ENCODE measurements at places on chromosomes 7 and 10.
A peak's percentile ranks its signal among the peaks of the same experiment; 100 is the strongest.

DNA sequence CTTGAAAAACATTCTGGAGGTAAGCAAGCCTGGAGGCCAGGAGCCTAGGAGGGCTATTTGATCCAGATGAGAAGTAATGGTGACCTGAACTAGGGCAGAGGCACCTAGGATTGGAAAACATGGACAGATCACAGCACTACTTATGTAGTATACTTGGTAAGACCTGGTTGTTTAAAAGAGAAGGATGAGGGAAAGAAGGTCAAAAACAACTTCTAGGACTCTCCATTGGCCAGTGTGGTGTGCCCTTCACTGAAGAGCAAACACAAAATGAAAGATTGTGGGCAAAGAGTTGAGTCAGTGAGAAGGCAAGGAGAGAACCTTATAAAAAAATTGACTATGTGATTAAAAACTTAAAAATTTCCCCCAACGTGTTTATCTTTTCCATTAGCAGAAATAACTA is 14.3 kb downstream of the ANKRD1 start:
- DNase-seq: no peak

- no peak for DNase-seq
Observed at GRCh38 chr7:33790746-33791145, 114.6 kb upstream of the BMPER start.

DNA sequence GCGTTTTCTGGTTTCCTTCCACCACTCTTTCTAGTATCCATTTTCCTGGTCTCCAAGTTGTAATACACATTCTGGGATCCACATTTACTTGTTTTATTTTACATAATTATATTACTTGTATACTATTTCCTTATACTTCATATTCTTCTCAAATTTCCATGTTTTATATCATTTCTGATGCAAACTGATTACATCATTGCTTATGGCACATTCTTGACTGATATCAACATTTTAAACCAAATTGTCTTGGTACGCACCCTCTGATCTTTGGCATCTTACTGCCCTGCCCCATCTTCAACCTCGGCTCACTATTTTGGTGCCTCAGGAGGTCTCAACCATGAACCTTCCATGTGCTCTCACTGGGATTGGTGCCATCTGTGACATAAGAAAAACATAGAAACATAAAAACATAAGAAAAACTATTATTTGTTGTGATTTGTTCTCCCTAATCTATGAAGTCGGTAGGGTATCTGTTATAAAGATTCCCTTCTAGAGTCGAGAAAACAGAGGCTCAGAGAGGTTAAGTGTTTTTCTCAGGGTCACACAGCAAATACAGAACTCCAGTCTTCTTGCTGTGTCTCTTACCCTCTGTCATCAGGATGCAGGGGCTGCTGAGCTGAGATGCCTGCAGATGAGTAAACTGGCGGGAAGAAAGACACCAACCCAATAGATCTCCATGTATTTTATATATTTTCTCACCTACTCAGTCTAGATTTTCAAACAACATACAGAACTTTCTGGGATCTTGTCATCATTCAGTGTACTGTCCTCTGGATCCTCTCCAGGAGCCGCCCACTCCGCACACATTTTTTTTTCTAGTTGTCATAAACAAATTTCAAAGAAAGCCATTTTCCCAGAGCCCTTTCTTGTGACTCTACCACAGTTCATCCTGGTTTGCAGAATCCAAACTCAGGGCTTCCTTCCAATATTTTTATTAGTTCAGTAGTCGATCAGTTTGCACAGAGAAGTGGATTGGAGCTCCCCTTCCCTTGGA is 79.5 kb downstream of the PARP12 start:
- DNase-seq: no peak

GRCh38 chr7:117308891-117309290 is 14.0 kb downstream of the WNT2 start:
- no peak for DNase-seq

- DNase-seq: no peak
Observed at GRCh38 chr10:76190634-76191270, 759.3 kb downstream of the LRMDA start.

DNA sequence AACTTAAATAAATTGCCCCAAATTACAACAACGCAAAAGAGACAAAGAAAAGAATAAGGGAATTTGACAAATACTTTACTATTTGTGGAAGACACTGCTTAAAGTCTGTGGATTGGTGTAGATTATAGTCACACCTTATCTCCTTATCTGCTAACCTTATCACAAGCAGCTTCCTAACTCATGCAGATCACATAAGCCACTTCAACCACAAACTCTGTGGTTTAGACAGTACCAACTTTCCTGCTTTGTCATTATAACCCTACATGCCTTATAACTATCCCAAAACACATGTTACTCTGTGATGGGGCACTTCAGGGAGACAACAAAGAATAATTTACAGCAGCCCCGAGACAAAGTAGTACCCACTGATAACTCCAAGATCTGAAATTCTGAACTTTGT is 41.5 kb upstream of the PPP3CB start:
- no peak for DNase-seq

- DNase-seq: peak; percentile 39
Observed at GRCh38 chr10:92757066-92757710, 67.4 kb downstream of the HHEX start.

- DNase-seq: no peak
Observed at GRCh38 chr7:7913504-7913903, 55.1 kb upstream of the GLCCI1 start.

GRCh38 chr10:33199731-33200232 is 134.7 kb downstream of the NRP1 start:
- DNase-seq: no peak

DNA sequence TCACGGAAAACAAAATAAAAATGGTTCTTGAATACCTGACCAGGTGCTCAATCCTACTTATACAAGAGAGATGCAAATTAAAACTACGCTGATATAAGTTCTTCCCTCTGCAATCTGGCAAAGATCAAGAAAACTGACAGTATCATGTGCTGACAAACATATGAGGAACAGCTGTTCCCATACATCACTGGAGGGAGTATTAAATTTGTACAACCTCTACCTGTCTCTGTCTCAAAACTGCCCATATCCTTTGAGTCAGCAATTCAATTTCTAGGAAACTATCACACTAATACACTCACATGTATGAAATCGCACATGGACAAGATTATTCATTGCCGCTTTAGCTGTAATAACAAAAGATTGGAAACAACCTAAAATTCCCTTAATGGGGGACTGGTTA is 11.0 kb upstream of the IL6 start:
- DNase-seq: no peak

DNA sequence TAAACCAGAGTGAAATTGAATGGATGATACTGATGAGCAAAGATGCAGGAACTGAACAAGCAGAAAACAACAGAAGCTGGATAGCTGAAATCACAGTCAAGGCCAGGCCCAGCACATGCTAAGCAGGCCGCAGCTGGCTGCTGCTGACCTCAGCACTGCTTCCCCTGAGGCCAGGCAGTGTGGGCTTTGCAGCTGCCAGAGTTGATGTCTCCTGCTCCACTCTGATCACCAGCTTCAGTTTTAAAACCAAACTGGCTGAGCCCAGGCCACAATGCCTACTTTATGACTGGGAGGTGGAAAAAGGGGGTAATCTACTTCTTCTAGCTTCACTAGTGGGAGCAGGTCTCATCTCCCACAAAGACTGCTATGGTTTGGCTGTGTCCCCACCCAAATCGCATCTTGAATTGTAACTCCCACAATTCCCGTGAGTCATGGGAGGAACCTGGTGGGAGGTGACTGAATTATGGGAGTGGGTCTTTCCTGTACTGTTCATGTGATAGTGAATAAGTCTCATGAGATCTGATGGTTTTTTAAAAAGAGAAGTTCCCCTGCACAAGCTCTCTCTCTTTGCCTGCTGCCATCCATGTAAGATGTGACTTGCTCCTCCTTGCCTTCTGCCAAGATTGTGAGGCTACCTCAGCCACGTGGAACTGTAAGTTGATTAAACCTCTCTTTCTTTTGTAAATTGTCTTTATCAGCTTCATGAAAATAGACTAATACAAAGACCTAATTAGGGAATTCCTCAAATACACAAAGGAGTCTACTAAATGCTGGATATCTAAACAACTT is 136.4 kb upstream of the ITGB1 start:
- no peak for DNase-seq

- no peak for DNase-seq
Observed at GRCh38 chr10:13315361-13315760, 15.5 kb upstream of the PHYH start.

DNA sequence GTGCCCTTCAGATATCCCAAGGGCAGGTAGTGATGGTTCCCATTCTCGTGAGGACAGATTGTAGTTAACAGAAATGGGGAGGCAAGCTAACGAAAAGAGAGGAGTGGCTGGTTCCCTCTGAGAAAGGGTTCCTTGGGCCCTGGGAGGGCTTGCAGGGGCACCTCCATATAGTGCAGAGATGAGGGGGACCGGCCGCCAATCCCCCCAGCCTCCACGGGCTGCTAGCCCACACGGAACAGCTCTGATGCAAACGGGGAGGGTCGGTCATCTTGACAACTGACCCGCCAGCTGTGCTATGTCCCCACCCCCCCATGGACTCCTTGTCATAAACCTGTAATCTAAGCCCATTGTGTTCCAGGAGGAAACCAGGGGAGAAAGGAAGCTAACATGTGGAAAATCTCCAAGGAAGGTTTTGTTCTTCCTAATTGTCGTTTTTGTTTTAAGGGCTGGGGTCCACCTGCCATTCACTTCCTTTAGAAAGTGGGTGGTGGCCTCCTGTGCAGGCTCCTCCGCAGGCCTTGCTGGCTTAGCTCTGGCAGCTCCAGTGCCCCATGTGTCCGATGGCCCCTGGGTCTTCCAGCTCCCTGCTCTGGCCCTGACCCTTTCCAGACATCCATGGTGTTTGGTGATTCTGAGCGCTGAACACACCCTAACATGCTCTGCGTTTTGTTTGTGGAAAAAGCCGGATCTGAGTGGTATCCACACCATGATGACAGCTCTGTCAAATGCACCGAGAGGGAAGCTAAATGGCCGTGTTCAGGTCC is 15.9 kb downstream of the ADCY1 start:
- DNase-seq: no peak

Data from GM12891 (cell line).